Tongue (tissue), 3 donors: ENCODE measurements at places on chromosomes 16 and 17.

- DNase-seq = no peak
Observed at GRCh38 chr17:48429156-48429555, 858 bp downstream of the SKAP1 start.

GRCh38 chr17:4006745-4007211, 42.5 kb upstream of the ATP2A3 start:
- DNase-seq = no peak

DNA sequence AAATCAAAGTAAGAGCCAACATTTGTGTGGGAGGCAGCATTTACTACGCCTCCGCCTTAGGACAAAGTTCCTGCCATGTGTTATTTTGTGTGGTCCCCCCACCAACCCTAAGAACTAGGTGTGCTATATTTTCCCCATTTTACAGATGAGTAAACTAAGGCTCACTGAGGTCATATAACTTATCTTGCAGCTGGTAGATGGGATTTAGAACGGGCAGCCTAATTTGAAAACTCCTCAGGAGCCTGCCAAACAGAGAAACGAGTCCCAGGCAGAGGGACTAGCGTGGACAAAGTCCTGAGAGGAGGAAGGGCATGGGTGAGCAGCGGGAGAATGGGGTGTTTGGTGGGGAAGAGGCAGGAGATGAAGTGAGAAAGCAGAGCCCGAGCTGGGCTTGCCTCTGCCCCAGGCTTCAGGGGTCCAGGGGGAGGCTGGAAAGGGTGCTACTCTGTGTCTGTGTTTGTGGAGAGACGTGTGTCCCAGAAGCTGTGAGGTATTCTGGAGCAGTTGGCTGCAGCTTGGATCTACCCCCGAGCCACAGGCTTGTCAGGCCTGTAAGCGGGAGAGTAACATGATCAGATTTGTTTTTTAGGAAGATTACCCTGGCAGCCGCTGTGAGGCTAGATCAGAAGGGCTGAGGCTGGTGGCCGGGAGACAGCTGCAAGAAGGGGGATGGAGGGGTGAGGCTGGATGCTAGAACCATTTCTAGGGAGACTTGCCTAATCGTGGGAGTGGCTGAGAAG, 5.0 kb downstream of the MLLT6 start:
- DNase-seq = peak; percentile 93

GRCh38 chr17:17151055-17151454, 55.1 kb downstream of the PLD6 start:
- no peak for DNase-seq
